ENCODE measurements at places on chromosomes 11 and 22.

GRCh38 chr11:67413266-67413849 lies 2.1 kb upstream of the CARNS1 start:
- no peak for DNase-seq

DNA sequence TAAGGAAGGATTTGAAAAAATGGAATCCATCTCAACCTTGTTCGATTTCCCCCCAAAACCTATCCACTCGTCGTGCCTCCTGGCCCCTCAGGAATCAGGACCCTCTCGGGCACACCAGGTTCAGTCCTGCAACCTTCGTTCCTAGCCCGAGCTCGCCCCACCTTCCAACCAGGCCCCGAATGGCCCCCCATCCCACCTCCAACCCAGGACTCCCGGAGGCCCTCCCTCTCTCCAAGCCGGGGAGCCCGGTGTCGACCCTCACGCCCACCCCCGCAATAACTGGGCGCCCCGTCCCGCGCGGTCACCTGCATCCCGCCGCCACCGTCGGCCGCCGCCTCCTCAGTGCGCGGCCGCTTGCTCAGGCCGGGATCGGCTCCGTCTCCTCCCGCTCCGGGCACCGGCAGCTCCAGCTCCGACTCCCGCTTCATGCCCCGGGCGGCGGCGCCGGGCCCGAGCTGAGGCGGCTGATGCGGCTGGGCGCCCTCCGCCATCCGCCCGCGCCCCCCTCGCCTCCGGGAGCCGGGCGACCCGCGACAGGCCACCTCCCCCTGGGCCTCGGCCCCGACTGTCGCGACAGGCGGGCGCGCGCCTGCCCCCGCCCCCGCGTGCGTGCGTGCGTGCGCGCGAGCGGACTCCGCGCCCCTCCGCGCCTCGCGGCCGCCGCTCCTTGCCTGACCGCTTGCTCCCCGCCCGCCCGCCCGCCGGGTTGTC lies 534 bp downstream of the RBFOX2 start:
- DNase-seq: peak; percentile 2

- DNase-seq: no peak
Observed at GRCh38 chr22:32830473-32830872, 29.0 kb downstream of the TIMP3 start.

DNA sequence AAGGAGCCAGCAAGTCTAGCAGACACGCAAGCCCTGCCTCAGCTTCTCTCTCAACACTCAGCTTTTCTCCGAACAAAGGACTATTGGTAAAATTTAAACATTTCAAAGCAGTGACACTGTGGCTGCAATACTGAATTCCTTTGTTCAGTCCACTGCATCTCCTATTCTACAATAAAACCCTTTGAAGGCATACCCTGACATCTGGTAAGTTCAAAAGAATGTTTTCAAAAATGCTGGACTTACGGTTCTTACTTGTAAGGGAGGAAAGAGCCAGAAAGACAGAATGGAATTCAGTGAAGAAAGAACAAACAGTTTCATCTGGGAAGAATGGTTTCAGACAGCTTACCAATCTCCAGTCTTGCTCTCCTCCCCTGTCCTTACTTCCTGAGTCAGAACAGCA lies 12.7 kb upstream of the OR8K1 start:
- DNase-seq: no peak

DNA sequence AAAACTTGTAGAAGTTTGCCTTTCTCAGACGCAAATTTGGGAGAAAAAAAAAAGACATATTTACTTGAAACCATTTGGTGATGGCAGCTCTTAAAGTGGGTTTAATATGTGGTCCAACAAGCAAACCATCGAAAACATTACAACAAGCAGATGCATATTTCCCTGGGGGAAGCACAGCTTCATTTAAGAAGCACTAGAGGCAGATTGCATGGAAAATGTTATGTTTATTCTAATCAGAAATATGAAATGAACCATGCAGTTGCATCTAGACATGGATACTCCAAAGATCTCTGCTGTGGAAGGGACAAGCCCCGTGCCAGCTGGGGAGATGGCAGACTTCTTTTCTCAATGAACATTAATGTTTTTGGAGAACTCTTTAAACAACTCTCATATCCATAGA lies 57.4 kb upstream of the PARVA start:
- DNase-seq: no peak

GRCh38 chr22:47194476-47195155 lies 432.2 kb downstream of the TBC1D22A start:
- DNase-seq: no peak

DNA sequence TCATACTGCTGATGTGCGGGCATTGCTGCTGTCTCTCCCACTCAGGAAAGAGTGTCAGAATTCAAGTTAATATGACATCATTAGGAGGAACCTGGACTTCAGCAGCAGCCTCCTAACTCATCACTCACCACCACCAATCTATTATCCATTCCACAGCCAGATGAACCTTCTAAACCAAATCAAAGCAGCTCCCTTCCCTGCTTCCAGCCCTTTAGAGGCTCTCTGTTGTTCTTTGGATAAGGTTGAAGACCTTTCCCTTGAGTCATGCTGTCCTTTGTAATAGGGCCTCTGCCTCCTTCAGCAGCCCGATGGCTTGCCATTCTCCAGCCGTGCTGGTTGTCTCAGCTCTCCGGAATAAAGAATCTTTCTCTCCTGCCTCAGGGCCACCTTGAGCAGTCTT lies 301.3 kb downstream of the DDX10 start:
- no peak for DNase-seq

- no peak for DNase-seq
Observed at GRCh38 chr11:44028816-44029506, 18.8 kb upstream of the ACCSL start.

- no peak for DNase-seq
Observed at GRCh38 chr11:95306801-95307200, 75.8 kb upstream of the SESN3 start.

DNA sequence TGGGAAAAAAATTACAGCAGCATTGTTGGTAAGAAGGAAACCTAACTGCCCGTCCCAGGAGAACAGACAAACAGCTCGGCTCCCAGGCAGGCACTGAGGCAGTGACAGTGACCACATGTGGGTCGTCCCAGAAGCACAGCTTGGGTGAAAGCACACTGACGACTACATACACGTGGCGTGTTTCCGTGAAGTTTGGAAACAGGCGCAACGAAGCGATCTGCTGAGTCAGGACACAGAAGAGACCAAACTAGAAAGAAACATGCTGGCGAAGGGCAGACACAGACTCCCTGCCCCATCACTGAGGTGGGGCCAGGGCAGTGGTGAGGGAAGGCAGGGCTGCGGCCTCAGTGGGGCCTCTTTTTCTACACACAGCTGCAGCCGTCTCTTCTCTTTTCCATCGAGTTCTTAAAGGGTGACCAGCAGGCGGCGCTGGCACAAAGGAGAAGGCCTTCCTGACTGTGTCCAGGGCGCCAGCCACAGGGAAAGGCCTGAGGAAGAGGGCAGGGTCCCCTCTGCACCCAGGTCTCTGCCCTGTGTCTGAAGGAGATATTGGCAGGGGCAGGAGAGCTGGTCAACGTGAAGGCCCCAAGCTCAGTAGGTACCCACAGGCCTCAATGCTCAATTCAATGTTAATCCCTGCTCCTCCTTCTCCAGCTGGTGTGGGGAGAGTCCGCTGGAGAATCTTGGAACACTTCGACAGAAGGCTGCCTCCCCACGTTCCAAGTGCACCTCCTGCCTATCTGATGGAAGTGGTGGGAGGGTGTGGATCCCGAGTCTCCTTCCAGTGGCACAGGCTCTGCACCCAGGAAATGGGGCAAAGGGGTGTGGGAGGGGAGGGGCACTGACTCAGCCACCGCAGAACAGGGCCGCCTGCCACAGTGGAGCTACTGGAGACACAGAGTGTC lies 19.9 kb downstream of the CARS1 start:
- DNase-seq: peak; percentile 40

DNA sequence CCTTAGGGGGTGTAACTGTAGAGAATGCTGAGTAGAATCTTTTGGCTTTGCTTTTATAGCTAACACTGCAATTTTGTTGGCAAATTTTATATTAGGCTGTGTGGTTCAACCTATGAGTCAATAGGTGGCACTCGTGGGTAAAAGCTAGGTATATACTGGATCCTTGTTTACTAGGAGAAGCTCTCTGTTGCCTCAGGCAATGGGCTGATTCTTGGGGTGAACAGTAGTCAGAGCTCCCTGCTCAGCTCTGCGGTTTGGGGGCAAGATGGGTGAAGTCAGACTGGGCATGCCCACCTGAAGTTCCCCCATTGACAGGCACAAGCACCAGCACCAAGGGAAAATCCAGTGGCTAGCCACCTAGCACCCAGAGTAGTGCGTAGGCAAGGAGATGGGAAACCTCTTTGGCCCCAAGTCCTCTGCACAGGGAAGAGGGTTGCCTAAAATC lies 238.7 kb downstream of the FAM181B start:
- no peak for DNase-seq

DNA sequence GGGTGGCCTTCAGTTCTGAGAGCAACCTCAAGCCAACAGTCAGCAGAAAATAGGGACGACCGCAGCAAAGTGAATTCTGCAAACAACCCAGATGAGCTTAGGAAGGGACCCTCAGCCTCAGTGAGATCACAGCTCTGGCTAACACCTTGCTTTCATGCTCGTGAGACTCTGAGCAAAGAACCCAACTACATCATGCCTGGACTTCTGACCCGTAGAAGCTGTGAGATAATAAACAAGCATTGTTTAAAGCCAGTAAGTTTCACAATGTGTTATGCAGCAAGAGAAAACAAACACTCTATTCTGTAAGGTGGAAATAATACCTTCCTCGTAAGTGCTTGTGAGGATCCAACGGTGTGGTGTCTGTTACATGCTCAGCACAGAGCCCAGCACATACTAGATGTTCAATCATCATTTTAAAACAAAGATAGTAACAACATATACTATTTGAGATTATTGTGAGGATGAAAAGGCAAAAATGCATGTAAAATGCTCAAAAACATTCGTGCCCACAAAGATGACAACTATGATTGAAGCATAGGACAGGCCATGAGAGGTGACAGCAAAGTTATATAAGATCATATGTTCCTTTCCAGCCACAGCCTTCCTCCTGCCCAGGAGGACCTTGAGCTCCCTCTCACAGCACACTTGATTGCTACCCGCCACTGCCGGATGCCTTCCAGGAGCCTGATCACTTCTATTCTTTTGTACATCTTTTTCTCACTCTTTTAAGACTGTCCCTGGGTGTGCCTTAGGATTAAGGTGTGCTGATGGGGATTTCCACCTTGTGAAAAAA lies 433.3 kb downstream of the BUD13 start:
- no peak for DNase-seq

GRCh38 chr22:21044931-21045584 lies 688 bp upstream of the LRRC74B start:
- DNase-seq: no peak

GRCh38 chr11:11961399-11962028 lies 46.9 kb downstream of the DKK3 start:
- DNase-seq: no peak

Data from effector memory CD8-positive, alpha-beta T cell (primary cell).